ENCODE measurements at places on chromosomes 12 and 14. TPM values are rescaled to one million over a fixed set of nuclear protein-coding genes. Genes with fewer than 3 reads are reported as not detected.

Gene TPPP2
- not detected for total RNA-seq

Gene MAPK1IP1L
- total RNA-seq, result 25.1 TPM

Gene GSG1
- not detected for total RNA-seq

Gene TMCC3
- total RNA-seq, result 11.8 TPM

Gene AHNAK2
- total RNA-seq, result 34.4 TPM

Gene SERPINA12
- total RNA-seq, result not detected

Gene PIANP
- total RNA-seq, result 3.4 TPM

Gene SLC7A7
- total RNA-seq, result 1.5 TPM

Gene DEGS2
- total RNA-seq, result 2.2 TPM

Gene PLA2G1B
- 1.2 TPM for total RNA-seq

Gene EFS
- total RNA-seq, result 11.1 TPM

Gene CNTN1
- 376 TPM for total RNA-seq

Gene KRT2
- not detected for total RNA-seq

Gene KCNJ8
- 4.2 TPM for total RNA-seq

Gene ARID4A
- total RNA-seq, result 50.9 TPM

Gene ACOT6
- not detected for total RNA-seq

Gene SIX1
- total RNA-seq, result 1.2 TPM

Gene PDZRN4
- 41.1 TPM for total RNA-seq

Gene CLEC2D
- total RNA-seq, result 9.1 TPM
